ENCODE measurements at places on chromosomes 3 and 15. TPM values are rescaled to one million over a fixed set of nuclear protein-coding genes. Genes with fewer than 3 reads are reported as not detected.

The GPR176 gene
- total RNA-seq, result 5.3 TPM

The GRIP2 gene
- 0.18 TPM for total RNA-seq

The SEMA6D gene
- total RNA-seq, result 7.5 TPM

The OR5K2 gene
- total RNA-seq, result not detected

The SGO1 gene
- 13.6 TPM for total RNA-seq

The LRRC34 gene
- total RNA-seq, result 4.9 TPM

The SV2B gene
- total RNA-seq, result 0.18 TPM

The TMC3 gene
- not detected for total RNA-seq

The LHFPL4 gene
- 0.61 TPM for total RNA-seq

The CAMKV gene
- total RNA-seq, result 0.32 TPM

The NMB gene
- 5.4 TPM for total RNA-seq

The SLC9C1 gene
- 0.64 TPM for total RNA-seq

The SLC25A20 gene
- total RNA-seq, result 21.4 TPM

The CPNE9 gene
- 0.53 TPM for total RNA-seq

The DAZL gene
- not detected for total RNA-seq

The FSD2 gene
- total RNA-seq, result not detected

The SCAANT1 gene
- total RNA-seq, result not detected

All from SK-MEL-5 (cell line).